ENCODE measurements at places on chromosomes 5 and 9. TPM values are rescaled to one million over a fixed set of nuclear protein-coding genes. Genes with fewer than 3 reads are reported as not detected.

GRCh38 chr5:120007598-120007997, 378.2 kb downstream of the FAM170A start:
- H3K27me3 ChIP-seq = no peaks in the 10 kb centered on the region
- no peak overlapping the region for H3K27ac ChIP-seq
- no peaks in the 10 kb centered on the region for H3K4me1 ChIP-seq

DNA sequence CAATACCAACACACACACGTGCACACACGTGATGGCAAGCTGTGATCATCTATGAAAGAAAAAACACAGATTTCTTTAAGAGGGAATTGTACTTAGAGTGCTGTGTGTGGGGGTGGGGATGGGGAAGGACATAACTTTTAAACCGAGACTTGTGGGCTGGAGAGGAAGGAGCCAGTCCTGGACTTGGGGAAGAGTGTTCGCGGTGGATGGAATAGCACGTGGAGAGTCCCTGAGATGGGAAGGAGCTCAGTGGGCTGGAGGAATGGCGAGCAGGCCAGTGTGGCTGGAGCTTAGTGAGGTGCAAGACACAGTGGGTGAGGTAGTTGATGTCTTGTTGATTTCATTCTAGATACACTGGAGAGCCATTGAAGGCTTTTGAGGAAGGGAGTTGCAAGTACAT, 78.5 kb downstream of the RGS3 start:
- no peaks in the 10 kb centered on the region for H3K27me3 ChIP-seq
- no peak for DNase-seq
- no peak overlapping the region for H3K4me3 ChIP-seq
- no peak overlapping the region for H3K27ac ChIP-seq
- H3K36me3 ChIP-seq = peaks cover 2% of the 10 kb centered on the region

- H3K36me3 ChIP-seq = no peaks in the 10 kb centered on the region
- no peak overlapping the region for H3K27ac ChIP-seq
- no peaks in the 10 kb centered on the region for H3K4me1 ChIP-seq
These were observed 53.3 kb upstream of the ATP10B start for GRCh38 chr5:160905285-160905684.

The DPM2 gene
- total RNA-seq = 54.6 TPM

DNA sequence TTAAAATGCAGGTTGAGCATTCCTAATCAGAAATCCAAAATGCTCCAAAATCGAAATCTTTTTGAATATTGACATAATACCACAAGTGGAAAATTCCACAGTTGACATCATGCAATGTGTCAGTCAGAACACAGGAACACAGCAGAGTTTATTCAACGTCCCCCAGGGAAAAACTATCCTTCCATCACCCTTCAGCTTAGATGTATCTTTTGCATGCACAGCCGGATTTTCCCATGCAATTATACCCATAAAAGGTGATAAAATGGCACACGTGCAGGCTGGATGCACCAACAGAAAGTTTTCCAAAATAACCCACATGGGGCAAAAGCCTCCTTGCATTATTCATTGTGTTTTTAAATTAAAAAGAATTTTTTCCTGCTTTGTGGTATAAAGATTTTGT, 71.2 kb downstream of the RAB24 start:
- peaks cover 9% of the 10 kb centered on the region for H3K4me1 ChIP-seq
- H3K4me3 ChIP-seq = no peak overlapping the region
- no peaks in the 10 kb centered on the region for H3K27me3 ChIP-seq
- peaks cover 7% of the 10 kb centered on the region for H3K36me3 ChIP-seq
- DNase-seq = no peak

The PDE4D gene
- total RNA-seq = 1.1 TPM

- H3K27me3 ChIP-seq = no peaks in the 10 kb centered on the region
- no peaks in the 10 kb centered on the region for H3K36me3 ChIP-seq
- H3K27ac ChIP-seq = no peak overlapping the region
These were observed 105.1 kb upstream of the SGCD start for GRCh38 chr5:156221816-156222215.

DNA sequence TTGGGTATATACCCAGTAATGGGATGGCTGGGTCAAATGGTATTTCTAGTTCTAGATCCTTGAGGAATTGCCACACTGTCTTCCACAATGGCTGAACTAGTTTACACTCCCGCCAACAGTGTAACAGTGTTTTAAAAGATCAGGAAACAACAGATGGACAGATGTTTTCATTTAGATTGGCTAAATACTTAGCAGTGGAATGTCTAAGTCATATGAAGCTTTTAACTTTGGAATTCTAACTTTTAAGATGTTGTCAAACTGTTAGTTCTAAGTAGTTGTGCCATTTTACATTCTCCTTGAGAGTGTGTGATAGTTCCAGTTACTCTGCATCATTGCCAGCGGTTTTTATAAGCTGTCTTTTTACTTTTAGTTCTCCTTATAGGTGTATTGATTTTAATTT, 688.8 kb downstream of the SEMA5A start:
- no peak overlapping the region for H3K27ac ChIP-seq
- H3K4me1 ChIP-seq = no peaks in the 10 kb centered on the region
- H3K27me3 ChIP-seq = no peaks in the 10 kb centered on the region
- DNase-seq = no peak
- no peak overlapping the region for H3K4me3 ChIP-seq

DNA sequence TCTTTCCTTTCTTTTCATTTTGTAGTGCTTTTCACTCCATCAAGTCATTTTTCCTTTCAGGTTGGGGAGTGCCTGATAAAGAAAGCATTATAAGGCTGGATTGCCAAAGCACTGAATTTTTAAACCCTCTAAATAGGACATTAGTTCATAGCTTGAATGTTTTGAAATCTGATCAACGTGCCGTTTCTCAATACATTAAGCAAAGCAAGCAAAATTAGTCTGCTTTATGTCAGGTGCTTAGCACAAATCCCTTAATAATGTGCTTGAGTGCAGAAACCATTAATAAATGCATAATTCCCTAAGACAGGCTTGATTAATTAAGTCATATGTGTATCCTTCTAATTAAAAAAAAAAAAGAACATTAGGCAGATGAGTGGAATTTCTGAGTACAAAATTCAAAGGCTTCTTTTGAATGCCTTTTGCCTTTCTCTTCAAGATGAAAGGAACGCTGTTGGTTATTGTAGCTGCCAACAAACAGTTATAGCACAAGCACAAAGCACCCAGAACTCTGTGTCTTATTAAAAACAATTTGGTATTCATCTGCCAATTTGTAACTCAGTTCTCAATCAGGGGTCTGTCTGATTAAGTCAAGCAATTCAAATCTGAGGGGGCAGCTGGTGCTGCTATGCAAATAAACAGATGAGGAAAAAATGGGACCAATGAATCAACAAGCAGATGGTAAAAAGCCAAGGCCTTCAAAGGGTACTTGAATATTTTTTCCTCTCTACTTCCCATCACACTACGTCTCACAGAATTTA, 233.7 kb downstream of the TLE1 start:
- H3K4me3 ChIP-seq = no peak overlapping the region
- no peaks in the 10 kb centered on the region for H3K27me3 ChIP-seq
- DNase-seq = no peak
- H3K36me3 ChIP-seq = no peaks in the 10 kb centered on the region
- H3K27ac ChIP-seq = no peak overlapping the region
- no peaks in the 10 kb centered on the region for H3K4me1 ChIP-seq

GRCh38 chr9:115657695-115658094, 495.9 kb upstream of the PAPPA start:
- H3K4me1 ChIP-seq = no peaks in the 10 kb centered on the region
- peaks cover 28% of the 10 kb centered on the region for H3K27me3 ChIP-seq
- no peaks in the 10 kb centered on the region for H3K36me3 ChIP-seq
- H3K27ac ChIP-seq = no peak overlapping the region
- no peak overlapping the region for H3K4me3 ChIP-seq

The STC2 gene
- 97.3 TPM for total RNA-seq
